Fibroblast of mammary gland (primary cell): ENCODE measurements at places on chromosomes 1 and 21.

- peak; percentile 38 for DNase-seq
Observed at GRCh38 chr1:96487971-96488370, 233.6 kb upstream of the PTBP2 start.

DNA sequence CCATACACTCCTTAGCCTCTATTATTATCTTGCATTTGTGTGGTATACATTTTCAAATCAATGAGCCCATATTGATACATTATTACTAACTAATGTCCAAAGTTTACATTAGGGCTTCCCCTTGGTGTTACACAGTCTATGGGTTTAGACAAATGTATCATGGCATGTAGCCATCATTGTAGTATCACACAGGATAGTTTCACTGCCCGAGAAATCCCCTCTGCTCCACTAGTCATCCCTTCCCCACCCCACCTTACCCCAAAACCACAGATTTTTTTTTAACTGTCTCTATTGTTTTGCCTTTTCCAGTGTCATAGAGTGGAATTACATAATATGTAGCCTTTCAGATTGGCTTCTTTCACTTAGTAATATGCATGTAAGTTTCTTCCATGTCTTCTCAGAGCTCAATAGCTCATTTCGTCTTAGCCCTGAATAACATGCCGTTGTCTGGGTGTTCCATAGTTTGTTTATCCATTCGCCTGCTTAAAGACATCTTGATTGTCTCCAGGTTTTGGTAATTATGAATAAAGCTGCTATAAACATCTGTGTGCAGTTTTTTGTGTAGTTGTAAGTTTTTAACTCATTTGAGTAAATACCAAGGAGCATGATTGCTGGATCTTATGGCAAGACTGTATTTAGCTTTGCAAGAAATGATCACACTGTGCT lies 86.4 kb upstream of the LYST start:
- DNase-seq = no peak

GRCh38 chr1:91798740-91799139 lies 87.2 kb downstream of the TGFBR3 start:
- peak; percentile 76 for DNase-seq

DNA sequence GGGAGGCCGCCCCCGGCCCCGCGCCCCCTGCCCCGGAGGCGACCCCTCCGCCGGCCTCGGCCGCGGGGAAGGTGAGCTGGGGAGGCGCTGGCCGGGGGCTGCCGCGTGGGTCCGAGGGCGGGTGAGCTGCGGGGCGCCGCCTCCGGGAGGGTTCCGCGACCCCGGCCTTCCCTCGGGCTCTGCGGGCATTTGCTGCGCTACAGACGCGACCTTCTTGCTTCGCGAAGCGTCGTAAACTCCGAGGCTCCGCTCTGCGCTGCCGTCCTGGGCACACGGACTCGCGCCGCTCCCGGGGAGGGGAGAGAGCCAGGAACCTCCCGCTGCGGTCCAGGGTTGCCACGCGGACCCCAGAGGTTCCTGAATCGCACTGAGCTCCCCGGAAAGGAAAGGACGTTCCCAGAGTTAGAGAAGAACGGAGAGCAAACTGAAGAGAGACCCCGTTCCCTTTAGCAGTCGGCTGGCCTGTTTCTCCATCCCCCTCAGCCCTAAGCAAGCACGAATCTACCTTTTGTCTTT lies 345 bp downstream of the SLX9 start:
- DNase-seq = no peak

- DNase-seq = no peak
Observed at GRCh38 chr1:213998785-213999184, 11.0 kb downstream of the PROX1 start.

DNA sequence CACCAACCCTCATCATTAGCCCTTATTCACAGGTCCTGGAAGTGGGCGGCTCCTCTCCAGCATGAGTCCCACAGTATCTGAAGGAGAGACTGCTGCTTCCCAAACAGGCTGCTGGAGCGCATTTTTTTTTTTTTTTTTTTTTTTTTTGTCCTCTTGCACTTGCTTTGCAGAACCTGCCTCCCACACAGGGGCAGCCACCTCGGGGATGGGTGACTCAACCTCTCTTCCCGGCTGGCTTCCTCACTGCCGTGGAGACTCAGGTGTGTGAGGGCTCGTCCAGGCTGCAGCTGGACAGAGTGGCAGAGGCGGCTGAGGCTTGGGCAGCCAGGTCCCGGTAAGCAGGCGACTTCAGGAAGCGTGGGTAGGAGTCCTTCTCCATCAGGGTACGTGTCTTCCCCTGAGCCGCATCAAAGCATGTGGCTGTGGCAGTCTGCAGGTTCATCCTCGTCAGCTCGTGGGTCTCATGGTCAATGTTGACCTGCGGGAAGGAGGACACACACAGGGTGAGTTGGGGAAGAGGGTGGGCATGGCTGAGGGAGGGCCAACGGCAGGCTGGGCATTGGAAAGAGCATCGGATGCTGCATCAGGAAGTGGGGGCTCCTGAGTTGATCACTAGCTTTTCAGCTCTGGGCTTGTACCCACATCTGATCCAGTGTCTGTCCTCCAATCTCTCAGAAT lies 4.0 kb downstream of the RGS16 start:
- no peak for DNase-seq

DNA sequence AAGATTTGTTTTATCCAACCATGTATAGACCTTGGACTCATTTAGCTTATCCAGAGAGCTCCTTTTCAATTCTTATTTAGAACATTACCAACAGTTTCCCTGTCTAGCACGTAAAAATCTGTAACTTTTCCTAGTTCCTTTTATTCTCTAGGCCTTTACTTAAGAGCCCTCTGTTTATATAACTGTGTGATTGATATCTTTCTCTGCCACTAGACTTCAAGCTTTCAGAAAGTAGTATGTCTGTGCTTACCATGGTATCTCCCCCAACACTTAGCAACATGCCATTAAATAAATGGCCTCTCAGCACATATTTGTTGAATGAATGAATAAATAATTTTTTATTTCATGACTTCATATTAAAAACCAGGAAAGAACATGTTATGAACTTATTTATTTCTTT lies 209.4 kb downstream of the PTPRC start:
- DNase-seq = no peak

GRCh38 chr1:30526652-30527345 lies 196.6 kb downstream of the MATN1 start:
- no peak for DNase-seq

DNA sequence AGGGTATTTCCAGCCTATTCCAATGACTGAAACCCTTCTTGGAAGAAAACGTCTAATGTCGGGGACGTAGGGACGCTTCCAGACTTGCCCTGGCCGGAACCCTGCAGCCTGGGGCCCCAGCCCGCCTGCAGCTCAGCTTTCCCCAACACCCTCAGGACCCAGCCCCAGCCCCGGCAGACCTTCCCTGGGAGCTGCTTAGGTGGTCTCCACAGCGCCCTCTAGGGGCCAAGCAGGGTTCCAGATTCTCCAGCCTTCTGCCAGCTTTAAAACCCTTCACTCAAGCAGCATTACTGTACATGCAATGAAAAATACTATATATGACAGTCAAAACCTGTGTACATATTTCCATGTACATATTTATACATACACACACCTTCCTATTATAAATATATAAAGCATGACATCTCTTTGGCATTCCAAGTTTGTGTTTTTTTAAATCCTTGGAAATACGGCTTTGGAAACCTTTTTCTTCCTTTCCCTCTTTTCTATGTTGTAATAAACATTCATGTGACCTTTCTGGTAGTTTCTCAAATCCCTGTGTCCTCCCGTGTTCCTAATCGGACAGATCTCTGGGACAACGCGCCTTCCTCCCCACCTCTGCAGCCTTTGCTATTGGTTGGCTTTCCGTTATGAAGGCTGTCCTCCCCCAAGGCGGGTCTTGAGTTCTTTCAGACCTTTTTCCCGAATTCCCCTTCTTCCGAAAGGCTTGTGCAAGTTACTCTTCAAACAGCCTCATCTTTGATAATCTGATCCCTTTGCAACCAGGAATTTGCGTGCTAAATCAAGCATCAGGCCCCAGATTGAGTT lies 60.3 kb downstream of the STUM start:
- DNase-seq = peak; percentile 71

GRCh38 chr1:9247894-9248293 lies 13.3 kb downstream of the H6PD start:
- DNase-seq = no peak

DNA sequence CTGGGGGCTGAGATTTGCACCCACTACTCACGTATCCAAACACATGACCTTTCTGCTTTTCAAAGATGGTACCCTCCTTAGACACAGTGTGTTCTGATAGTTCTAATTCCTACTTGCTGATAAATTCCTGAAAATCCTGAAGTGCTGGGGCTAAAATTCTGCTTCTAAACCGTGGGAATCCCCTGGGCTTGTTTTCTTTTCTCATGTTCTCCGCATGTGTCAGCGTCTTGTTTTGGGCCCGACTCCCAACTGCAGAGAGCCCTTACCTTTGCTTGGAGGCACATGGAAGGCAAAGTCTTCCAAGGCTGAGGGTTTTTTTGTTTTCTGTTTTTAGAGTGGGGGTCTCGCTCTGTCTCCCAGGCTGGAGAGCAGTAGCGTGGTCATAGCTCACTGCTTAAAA lies 27.2 kb downstream of the PSMG1 start:
- DNase-seq = no peak

DNA sequence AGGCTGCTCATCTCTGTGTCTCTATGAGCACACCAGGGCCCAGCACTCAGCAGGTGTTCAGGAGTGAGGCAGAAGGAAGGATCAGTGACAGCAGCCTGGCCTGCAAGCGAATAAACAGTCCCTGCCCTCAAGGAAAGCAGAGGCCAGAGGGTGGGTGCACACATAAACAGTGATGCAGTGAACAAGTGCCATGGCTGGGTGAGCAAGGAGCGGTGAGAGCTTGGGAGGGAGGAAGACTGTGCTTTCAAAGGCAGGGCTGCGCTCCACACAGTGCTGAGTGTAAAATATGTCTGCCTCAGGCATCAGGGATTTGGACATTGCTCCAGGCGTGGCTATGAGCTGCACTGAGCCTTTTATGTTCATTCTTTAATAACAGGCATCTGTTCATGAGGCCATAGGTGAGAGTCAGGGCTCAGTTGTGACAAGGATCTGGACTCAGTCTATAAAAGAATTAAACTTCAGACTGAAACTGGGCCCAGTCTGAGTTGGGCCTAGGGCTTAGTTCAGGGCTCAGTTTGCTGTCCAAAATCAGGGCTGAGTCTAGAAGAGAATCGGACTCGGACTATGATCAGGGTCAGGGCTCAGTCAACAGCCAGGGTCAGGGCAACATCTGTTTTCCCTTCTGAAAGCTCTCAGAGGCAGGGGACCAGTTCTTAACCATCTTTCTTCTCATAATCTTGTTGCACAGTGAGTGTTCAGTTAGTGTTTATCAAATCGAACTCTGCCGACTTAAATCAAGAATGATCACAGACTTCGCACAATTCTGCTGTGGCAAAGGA lies 213.7 kb downstream of the FOXD2 start:
- no peak for DNase-seq

DNA sequence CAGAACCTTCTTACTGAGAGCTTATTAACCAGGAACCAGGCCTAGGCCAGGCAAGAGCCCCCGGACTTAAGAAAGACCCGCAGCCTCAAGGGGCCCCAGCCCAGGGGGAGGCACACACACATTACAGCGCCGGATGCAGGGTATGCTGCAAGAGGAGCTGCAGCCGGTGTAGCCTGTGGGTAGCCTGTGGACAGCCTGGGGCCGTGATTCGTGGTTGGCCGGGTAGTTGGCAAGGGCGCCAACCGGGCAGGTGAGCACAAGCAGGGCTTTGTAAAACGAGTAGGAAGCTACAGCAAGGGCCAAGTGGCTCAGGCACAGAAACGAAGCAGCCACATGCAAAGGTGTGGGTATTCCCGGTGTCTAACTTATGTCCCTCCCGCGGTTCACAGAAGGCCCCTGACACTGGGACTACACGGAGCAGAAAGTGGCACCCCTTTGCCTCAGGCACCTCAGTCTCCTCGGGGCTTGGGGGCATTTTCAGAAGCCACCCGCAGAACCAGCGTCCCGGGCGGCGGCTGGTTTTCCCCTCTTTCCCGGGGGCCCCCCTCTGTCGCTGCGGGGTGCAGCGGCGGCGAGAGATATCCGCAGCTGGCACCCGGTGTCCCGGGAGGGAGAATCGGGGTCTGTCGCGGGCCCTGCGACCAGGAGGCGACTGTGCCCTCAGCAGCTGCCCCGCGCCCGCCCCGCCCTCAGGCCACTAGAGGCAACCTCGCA lies 40.8 kb downstream of the KIAA1614 start:
- no peak for DNase-seq

- no peak for DNase-seq
Observed at GRCh38 chr1:33792651-33793050, 71.2 kb upstream of the HMGB4 start.

- DNase-seq = no peak
Observed at GRCh38 chr1:3993619-3994375, 93.7 kb upstream of the C1orf174 start.

DNA sequence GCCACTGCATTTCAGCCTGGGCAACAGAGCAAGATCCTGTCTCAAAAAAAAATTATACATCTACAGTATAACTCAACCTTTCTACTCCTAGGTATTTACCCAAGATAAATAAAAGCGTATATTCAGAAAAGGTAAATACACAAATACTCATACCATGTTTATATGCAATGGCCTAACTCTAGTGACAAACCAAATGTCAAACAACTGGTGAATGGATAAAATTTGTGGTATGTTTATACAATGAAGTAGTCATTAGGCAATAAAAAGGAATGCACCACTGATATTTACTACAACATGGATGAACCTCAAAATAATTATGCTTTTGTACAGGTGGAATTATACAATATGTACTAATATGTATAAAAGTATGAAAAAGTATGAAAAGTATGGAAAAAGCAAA lies 174.2 kb upstream of the GORAB start:
- DNase-seq = no peak

DNA sequence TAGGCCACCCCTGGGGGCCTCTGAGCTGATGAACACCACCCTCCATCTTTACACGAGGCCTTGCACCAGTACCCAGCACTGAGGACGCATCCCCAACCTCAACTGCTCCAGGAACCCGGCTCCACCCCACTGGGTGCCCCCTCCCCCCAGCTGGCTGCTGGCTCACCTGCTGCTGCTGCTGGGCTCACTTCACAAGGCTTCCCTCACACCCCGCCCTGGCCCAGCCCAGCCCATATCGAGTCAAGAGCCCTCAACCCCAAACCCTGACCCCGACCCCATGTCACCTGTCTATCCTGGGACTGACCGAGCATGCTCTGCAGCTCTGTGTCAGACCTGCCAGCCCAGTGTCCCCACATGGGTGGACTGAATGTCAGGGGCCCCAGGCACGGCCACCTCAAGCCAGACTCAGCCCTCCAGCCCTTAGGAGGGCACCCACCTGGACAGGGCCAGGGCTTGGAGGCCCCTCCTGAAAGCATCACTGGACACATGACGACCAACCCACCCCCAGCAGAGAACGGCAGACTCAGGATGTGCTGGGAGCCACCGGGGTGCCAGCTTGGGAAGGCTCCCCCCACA lies 21.4 kb downstream of the WNT9A start:
- no peak for DNase-seq

GRCh38 chr1:199173356-199173755 lies 534.5 kb downstream of the PTPRC start:
- DNase-seq = peak; percentile 6
